Testis (tissue), 5 donors: ENCODE measurements at places on chromosomes 11 and 22.
A peak's percentile ranks its signal among the peaks of the same experiment; 100 is the strongest.

DNA sequence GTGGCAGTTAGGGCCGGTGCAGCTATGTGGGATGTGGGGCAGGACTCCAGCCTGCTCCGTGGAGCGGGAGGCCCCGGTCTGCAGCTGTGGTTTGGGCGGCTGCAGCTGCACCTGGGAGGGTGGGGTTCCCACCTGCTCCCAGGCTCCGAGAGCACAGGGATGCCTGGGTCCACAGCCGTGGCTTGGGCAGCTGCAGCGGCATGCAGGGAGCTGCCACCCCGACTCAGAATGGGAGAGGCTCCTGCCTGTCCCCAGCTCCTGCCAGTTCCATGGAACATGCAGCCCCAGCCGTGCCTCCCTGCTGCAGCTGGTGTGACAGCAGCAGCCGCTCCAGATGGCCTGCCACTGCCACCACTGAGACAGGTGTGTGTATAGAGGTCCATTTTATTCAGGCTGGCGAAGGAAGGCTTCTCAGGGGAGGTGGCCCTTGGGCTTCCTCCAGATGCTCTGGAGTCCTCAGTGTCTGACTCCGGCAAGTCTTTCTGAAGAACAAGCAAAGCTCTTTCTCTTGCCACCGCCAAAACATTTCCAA, 21.8 kb upstream of the UPK3A start:
- H3K27ac ChIP-seq, result no peak overlapping the region
- no peaks in the 10 kb centered on the region for H3K27me3 ChIP-seq
- no peak for DNase-seq

GRCh38 chr11:110470716-110471115, 41.0 kb downstream of the FDX1 start:
- H3K27ac ChIP-seq, result no peak overlapping the region
- no peaks in the 10 kb centered on the region for H3K36me3 ChIP-seq
- H3K27me3 ChIP-seq, result no peaks in the 10 kb centered on the region
- no peak for DNase-seq
- no peak overlapping the region for H3K4me3 ChIP-seq
- no peaks in the 10 kb centered on the region for H3K4me1 ChIP-seq

DNA sequence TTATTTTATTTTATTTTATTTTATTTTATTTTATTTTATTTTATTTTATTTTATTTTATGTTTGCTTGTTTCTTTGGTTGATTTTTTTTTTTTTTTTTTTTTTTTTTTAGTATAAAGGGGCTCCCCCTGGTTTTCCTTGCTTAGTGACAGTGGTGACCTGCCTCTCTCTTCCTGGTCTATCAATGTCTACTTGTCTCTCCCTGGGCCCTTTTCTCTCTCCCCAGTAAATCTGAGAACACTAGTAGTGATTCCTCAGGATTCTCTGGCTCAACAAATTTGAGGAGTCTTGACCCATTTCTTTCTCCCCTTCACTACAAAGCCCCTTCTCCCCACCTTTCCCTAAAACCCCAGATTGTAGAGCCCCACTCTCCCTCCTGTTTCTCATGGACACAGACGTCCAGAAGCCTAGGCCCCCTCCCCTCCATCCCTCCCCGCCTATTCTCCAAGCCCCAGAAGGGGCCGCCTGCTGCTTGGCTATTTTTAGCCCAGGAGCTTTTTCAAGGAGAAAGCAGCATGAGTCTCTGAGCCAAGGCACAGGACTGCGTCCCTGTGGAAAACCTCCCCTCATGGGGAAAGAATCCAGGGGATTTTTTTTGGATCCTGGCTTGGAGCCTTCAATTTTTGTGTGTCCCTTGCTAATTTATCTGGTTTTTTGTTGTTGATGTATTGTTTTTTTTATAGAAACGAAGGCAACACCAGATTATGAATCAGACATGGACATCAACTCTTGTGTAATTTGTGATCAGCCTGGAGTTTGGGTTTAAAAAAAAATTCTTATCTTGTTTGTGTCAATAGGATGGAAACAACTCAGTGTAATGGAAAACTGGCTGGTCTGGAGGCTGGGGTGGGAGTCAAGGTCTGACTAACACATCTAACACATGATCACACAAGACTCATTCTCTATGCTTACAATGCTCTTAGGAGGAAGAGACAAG, 17.5 kb upstream of the ACCSL start:
- peaks cover 39% of the 10 kb centered on the region for H3K4me1 ChIP-seq
- DNase-seq, result peak; percentile 74
- H3K4me3 ChIP-seq, result no peak overlapping the region
- peak overlapping the region; percentile 94 for H3K27ac ChIP-seq
- H3K36me3 ChIP-seq, result no peaks in the 10 kb centered on the region

- no peak within 1 kb of the TSS for H3K4me3 ChIP-seq
- H3K36me3 ChIP-seq, result no peaks in the 10 kb centered on the region
- peaks cover 6% of the 10 kb centered on the region for H3K4me1 ChIP-seq
- DNase-seq, result no peak
- no peak within 1 kb of the TSS for H3K27ac ChIP-seq
These were observed at the start of gene CRYBB1 for GRCh38 chr22:26617271-26618199. Gene CRYBB1, minus strand, starts transcription at chr22:26618027. Its CDS starts 1,708 bp downstream, at chr22:26616319.
